ENCODE measurements at places on chromosomes 11 and 22. TPM values are rescaled to one million over a fixed set of nuclear protein-coding genes. Genes with fewer than 3 reads are reported as not detected.

The TIMP3 gene
- 17.6 TPM for total RNA-seq

GRCh38 chr11:116432301-116432700 is 340.5 kb downstream of the BUD13 start:
- no peak for DNase-seq

GRCh38 chr11:47917599-47918369 is 62.6 kb upstream of the PTPRJ start:
- peak; percentile 97 for DNase-seq

- DNase-seq = no peak
These were observed 43.1 kb downstream of the LDLRAD3 start for GRCh38 chr11:35986947-35987346.

DNA sequence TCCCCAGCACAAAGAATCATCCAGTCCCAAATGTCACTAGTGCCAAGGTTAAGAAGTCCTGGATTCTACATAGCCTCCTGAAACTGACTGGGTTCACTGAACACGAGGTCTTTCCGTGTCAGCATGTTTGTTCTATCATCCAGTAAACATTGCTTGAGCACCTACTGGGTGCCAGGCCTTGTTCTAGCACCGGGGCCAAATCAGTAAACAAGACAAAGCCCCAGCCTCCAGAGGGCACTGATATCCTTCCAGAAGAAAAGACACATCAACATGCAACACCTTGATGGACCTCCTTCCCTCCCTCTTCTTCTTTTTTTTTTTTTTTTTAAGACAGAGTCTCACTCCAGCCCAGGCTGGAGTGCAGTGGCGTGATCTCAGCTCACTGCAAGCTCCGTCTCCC is 26.9 kb downstream of the TPST2 start:
- no peak for DNase-seq

GRCh38 chr11:78230161-78230877 is 41.6 kb downstream of the USP35 start:
- DNase-seq = no peak

The KCNK4 gene
- total RNA-seq = not detected

DNA sequence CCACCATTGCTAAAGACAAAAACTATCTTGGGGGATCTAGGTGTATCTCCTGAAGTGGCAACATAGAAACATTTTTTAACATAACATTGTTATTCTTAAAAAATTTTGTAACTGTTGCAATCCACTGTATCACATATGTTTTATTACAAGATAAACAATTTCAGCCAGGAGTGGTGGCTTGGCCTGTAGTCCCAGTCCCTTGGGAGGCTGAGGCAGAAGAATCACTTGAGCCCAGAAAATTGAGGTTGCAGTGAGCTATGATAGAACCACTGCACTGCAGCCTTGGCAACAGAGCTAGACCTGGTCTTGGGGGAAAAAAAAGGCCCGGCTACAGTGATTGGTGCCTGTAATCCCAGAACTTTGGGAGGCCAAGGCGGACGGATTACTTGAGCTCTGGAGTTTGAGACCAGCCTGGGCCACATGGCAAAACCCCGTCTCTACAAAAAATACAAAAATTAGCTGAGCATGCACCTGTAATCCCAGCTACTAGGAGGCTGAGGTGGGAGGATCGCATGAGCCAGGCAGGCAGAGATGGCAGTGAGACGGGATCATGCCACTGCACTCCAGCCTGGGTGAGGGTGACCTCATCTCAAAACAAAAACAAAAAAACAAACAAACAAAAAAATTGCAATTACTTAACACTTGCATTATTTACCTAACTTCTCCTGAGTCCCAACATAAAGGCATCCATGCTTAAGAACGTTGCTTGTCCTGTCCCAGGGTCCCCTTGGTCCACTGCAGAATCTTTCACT is 1.5 kb upstream of the DEPDC5 start:
- DNase-seq = no peak
